NCI-H460 (cell line): ENCODE measurements at places on chromosomes 6 and 20. TPM values are rescaled to one million over a fixed set of nuclear protein-coding genes. Genes with fewer than 3 reads are reported as not detected.

GRCh38 chr6:88519301-88520016, 353.3 kb upstream of the CNR1 start:
- no peak for DNase-seq

- no peak for DNase-seq
These were observed 104.9 kb upstream of the IYD start for GRCh38 chr6:150263765-150264404.

- no peak for DNase-seq
These were observed 21.2 kb downstream of the ROS1 start for GRCh38 chr6:117404548-117404947.

- no peak for DNase-seq
These were observed 134.5 kb downstream of the RPS12 start for GRCh38 chr6:132948889-132949288.

- DNase-seq, result peak; percentile 22
These were observed at the start of gene ARFGEF3 for GRCh38 chr6:138161338-138162110. Gene ARFGEF3 (plus strand): TSS chr6:138161939. CDS start chr6:138162087, 148 bp downstream.

The ACTL10 gene
- total RNA-seq, result not detected in 2 replicates

The HLA-DMA gene
- 1.2 and 2.0 TPM in 2 replicates for total RNA-seq

The RNF144B gene
- 7.7 and 11.4 TPM in 2 replicates for total RNA-seq

The GSTA2 gene
- total RNA-seq, result not detected in 2 replicates

The ULBP3 gene
- total RNA-seq, result 6.5 and 9.4 TPM in 2 replicates
